Lung (tissue), 17 donors: ENCODE measurements at places on chromosomes 3 and 15. TPM values are rescaled to one million over a fixed set of nuclear protein-coding genes. Genes with fewer than 3 reads are reported as not detected.

The CHRNA5 gene
- total RNA-seq = 0.23 TPM

The KLHL40 gene
- total RNA-seq = not detected

The JMJD7 gene
- 13.2 TPM for total RNA-seq

The EXD1 gene
- 0.15 TPM for total RNA-seq

GRCh38 chr15:95558131-95558530, 772.4 kb upstream of the NR2F2 start:
- no peaks in the 10 kb centered on the region for H3K27me3 ChIP-seq
- peaks cover 3% of the 10 kb centered on the region for H3K4me1 ChIP-seq
- H3K36me3 ChIP-seq = no peaks in the 10 kb centered on the region
- no peak overlapping the region for H3K27ac ChIP-seq
- DNase-seq = no peak

DNA sequence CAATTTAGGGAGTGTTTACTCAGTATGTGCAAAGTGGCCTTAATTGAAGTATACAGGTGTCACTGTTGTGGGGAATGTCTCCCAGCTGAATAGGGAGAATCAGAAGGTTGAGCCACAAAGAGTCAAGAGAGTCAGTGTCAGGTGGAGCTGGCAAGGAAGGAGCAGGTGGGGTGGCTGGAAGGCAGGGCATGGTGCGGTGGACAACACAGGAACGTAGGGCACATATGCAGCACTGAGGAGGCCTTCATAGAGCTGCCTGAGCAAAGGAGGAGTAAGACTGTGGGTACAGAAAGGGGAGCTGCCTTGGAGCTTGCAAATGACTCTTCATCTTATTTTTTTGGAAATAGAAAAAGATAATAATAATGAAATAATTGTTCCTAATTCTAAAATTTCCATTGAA, 20.0 kb downstream of the ARHGEF3 start:
- no peak overlapping the region for H3K4me3 ChIP-seq
- peak overlapping the region; percentile 61 for H3K27ac ChIP-seq
- no peaks in the 10 kb centered on the region for H3K27me3 ChIP-seq
- peaks cover 23% of the 10 kb centered on the region for H3K4me1 ChIP-seq
- no peaks in the 10 kb centered on the region for H3K36me3 ChIP-seq

- no peaks in the 10 kb centered on the region for H3K4me1 ChIP-seq
- H3K4me3 ChIP-seq = no peak overlapping the region
- H3K27me3 ChIP-seq = no peaks in the 10 kb centered on the region
- no peak for DNase-seq
- H3K27ac ChIP-seq = no peak overlapping the region
Observed at GRCh38 chr3:192249516-192249915, 477.8 kb downstream of the FGF12 start.

DNA sequence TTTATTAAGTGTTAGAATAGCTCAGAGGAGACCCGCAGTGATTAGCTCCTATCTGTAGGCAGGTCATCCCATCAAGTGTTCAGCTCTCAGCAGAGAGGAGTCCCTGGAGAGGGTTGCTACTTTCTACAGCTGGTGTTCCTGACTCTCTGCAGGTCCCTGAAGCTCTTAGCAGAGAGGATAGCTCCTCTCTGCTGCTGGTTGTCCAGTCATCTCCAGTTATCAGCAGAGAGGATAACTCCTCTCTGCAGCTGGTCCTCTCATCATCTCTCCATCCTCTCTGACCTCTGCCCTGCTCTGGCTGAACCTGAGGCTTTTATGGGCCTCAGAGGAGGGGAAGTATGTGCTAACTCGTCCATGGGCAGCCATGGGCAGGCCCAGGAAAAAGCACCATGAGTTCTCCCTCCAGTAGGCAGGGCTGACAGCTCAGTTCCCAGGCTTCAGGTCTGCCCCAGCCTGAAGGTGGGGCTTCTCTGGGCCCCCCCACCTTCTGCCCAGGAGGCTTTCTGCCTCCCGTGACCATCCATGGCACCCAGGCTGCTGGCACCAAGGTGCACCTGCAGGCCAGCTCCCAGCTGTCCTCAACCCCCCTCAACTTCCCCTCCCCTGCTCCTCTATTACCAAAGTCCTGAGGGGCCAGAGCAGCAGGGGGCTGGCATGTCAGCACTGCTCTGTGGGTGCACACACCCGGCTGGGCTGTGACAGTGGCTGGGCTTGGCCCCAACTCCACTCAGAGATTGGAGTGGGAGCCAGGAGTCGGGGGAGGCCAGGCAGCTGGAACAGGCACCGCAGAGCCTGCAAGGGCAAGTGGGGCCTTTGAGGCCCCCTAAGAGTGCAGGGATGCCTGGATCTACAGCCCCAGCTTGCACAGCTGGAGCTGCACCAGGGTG, 98.9 kb upstream of the FRMD4B start:
- DNase-seq = peak; percentile 61
- no peak overlapping the region for H3K27ac ChIP-seq
- H3K4me1 ChIP-seq = peaks cover 5% of the 10 kb centered on the region
- no peak overlapping the region for H3K4me3 ChIP-seq

GRCh38 chr3:64074060-64074459, 50.8 kb upstream of the PSMD6 start:
- peak; percentile 83 for DNase-seq
- no peaks in the 10 kb centered on the region for H3K27me3 ChIP-seq
- H3K4me3 ChIP-seq = no peak overlapping the region
- H3K4me1 ChIP-seq = peaks cover 3% of the 10 kb centered on the region
- H3K27ac ChIP-seq = no peak overlapping the region
- H3K36me3 ChIP-seq = no peaks in the 10 kb centered on the region

- H3K4me1 ChIP-seq = peaks cover 3% of the 10 kb centered on the region
- no peak for DNase-seq
- H3K27ac ChIP-seq = no peak overlapping the region
Observed at GRCh38 chr3:172651936-172652625, 58.8 kb downstream of the NCEH1 start.

GRCh38 chr3:170907637-170908234, 701 bp downstream of the EIF5A2 start:
- H3K4me1 ChIP-seq = no peaks in the 10 kb centered on the region
- H3K36me3 ChIP-seq = no peaks in the 10 kb centered on the region
- H3K27ac ChIP-seq = no peak overlapping the region
- peak; percentile 23 for DNase-seq
- peaks cover 13% of the 10 kb centered on the region for H3K27me3 ChIP-seq
- peak overlapping the region; percentile 65 for H3K4me3 ChIP-seq

GRCh38 chr3:100159331-100160153, 45.2 kb upstream of the FILIP1L start:
- peak; percentile 15 for DNase-seq
- no peak overlapping the region for H3K4me3 ChIP-seq
- no peaks in the 10 kb centered on the region for H3K27me3 ChIP-seq
- no peaks in the 10 kb centered on the region for H3K4me1 ChIP-seq
- H3K27ac ChIP-seq = no peak overlapping the region

DNA sequence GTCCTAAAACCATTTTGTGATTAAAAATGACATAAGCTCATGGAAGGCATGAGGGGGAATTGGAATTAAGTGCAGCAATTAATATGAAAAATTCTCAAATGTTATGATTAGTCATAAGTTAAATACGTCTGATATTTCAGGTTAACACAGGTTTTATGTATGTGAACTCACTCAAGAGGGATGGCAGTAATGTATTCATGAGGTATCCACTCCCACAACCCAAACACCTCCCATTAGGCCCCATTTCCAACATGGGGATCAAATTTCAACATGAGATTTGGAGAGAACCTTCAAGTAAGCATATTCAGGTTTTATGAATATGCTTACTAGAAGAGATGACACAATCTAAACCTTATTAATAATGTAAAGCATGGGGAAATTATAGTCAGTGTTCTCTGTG, 41.6 kb upstream of the IL20RB start:
- H3K27me3 ChIP-seq = no peaks in the 10 kb centered on the region
- H3K4me1 ChIP-seq = no peaks in the 10 kb centered on the region
- H3K4me3 ChIP-seq = no peak overlapping the region
- no peak for DNase-seq
- H3K27ac ChIP-seq = no peak overlapping the region

- H3K4me3 ChIP-seq = no peak overlapping the region
- no peaks in the 10 kb centered on the region for H3K36me3 ChIP-seq
- H3K27ac ChIP-seq = no peak overlapping the region
- H3K4me1 ChIP-seq = no peaks in the 10 kb centered on the region
Observed at GRCh38 chr15:58297639-58298038, 134.2 kb upstream of the LIPC start.

DNA sequence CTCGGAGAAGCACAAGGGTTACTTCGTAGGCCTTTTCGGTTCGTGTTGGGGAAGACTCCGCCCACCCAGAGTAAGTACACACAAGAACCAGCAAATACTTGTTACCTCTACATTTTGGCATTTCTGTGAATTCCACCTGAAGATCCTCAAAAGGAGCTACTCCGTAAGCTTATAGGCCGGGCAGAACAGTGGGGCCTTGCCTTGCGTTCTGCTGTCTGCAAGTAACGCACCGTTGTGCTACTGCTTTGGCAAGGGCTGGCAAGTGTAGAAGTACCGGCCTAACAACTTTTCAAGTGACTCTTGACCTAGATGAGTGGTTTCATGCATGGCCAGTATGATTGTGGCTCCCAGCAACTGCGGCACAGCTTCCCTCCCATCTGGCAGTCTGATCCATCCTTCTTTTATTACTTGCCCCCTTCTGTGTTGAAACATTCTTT, 6.4 kb upstream of the DNAAF4 start:
- no peak overlapping the region for H3K27ac ChIP-seq
- H3K4me3 ChIP-seq = no peak overlapping the region
- peak; percentile 82 for DNase-seq
- no peaks in the 10 kb centered on the region for H3K4me1 ChIP-seq
- no peaks in the 10 kb centered on the region for H3K27me3 ChIP-seq
- no peaks in the 10 kb centered on the region for H3K36me3 ChIP-seq
